ENCODE measurements at places on chromosomes 4 and X.

- no peak for DNase-seq
These were observed 549.7 kb downstream of the IL1RAPL1 start for GRCh38 chrX:29136904-29137303.

DNA sequence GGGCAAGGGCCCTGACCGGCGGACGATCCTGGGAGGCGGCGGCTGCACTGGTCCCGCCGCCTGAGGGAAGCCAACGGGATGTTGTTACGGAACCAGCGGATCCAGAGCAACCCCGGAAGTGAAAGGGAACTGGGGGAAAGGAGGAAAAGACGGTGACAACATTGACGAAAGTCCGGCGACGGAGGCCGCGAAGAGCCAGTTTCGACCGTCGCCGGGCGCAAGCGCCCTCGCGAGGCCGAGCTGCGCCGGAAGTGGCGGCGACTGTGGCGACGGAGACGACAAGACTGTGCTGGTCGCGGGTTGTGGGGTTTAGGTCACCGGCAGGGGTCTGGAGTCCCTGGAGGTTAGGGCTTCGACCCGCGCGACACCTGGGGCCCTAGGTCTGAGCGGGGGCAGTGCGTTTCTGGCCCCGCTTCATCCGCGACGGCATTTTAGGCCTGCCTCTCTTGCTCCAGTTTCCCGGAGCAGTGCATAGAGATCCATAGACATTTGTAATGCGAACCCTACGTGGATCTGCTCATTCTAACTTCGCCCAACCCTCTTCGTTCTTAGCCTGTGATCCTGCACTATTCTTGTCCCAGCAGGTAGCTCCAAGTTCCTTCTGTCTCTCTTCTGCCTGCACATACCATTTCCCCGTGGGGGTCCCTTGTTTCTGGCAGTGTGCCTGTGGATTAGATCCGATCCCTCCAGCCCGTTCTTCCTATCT, at the start of gene BOD1L1:
BOD1L1 (minus strand) TSS at position 120 of the 706 bp plus-strand sequence. CDS start 138 bp downstream, outside the sequence.
- DNase-seq = peak; percentile 93

- no peak for DNase-seq
These were observed 47.9 kb downstream of the CXCL1 start for GRCh38 chr4:73917081-73917501.

- DNase-seq = peak; percentile 53
These were observed 43.1 kb upstream of the FGF2 start for GRCh38 chr4:122783301-122784215.

DNA sequence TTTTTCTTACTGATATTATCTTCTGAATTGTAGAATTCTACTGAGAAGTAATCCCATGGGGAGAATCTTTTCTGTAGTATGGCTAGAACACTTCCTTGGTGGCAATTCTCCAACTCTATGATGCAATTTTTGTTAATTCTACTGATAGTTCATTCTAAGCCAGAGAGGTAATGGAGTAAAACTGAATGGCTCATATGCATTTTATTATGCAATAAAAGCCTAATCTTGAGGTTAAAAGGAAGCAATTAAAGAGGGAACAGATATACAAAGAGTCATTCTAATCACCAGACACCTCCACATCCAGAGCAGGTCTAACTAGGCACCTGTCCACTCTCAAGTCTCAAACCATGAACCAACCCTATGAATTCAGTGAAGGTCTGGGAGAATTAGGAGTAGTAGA, 9.7 kb downstream of the RAP2C start:
- DNase-seq = peak; percentile 80

DNA sequence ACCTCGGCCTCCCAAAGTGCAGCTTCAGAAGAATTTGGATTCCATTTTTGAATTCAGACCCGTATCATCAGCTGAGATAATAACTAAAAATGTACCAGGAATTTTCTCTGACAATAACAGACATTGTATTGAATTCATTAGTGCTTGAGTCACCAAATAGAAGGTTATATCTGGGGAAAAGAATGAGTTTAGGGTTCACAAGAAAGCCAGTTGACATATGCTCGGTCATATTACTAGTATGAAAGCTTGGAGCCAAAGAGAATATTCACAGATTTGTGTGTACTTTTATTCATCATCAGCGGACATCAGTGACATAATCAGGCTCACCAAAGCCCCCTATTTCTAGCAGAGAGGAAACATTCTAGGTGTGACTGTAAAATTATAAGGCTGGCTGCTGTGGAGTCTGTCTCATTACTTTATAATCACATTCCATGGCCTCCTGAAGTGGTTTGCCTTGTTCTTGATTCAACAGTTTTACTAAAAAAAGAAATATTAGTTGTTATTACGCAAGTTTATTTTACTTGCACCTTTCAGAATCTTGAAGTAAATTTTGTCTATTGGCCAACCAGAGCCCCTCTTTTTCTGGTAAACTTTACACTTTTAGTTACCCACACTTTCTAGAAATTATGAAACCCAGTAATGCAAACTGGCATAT, 14.6 kb upstream of the DCTD start:
- no peak for DNase-seq

DNA sequence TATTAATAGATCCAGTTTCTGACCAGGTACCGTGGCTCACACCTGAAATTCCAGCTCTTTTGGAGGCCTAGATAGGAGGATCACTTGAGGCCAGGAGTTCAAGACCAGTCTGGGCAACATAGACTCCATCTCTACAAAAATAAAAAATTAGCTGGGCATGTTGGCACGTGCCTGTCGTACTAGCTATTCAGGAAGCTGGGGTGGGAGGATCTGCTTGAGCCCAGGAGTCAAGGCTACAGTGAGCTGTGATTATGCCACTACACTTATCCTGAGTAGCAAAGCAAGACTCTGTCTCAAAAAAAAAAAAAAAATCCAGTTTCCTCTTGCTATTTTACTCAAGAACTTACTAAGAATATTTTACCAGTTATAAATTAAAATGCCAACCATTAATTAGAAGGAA, 91.7 kb downstream of the SLC10A6 start:
- DNase-seq = no peak

GRCh38 chr4:157978680-157979361, 194.0 kb downstream of the GASK1B start:
- DNase-seq = peak; percentile 91

- DNase-seq = no peak
These were observed at the start of gene SPINK2 for GRCh38 chr4:56821381-56822243. Gene SPINK2, minus strand, starts transcription at chr4:56821701. Its CDS starts 39 bp downstream, at chr4:56821662.

DNA sequence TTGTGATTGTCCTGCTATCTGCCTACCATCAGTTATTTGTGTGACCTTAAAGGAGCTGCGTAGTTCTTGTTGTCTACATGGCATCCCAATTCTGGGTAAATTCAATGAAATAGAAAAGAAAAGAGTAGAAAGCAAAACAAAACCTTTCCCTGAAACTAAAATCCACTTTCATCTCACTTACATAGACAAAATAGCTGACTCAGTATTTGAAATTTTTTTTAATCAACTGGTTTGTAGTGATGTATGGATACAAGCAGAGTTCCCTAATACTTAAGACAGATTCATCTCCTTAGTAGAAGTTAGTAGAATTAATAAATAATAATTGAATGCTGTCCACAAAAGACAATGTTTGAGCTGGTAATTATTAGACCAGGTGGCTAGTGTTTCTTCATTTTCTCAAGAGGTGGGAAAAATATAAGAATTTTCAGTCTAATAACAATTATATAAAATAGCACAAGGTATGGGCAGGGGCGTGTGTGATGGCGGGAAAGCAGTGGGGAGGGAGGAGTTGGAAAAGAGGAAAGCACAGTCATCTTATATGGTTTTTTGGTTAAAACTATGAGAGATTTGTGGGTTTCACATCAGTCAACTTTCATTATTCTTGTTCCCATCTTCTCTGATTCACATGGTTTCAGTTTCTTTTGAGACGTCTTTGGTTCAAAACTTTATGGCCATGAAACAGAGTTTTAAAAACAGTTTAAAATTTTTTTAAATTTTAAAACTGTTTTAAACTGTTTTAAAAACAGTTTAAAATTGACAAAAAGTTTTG, 275.2 kb downstream of the SPRY1 start:
- DNase-seq = peak; percentile 46

All from OCI-M1 (cell line).